ENCODE measurements at places on chromosomes 2 and 18.

GRCh38 chr2:27255187-27255586, 7.7 kb downstream of the SLC30A3 start:
- no peak for DNase-seq

- DNase-seq = peak; percentile 36
Observed at GRCh38 chr18:12946549-12947284, 1.1 kb upstream of the SEH1L start.

- no peak for DNase-seq
Observed at GRCh38 chr18:64966667-64967066, 784.1 kb upstream of the CDH7 start.

GRCh38 chr2:44706681-44707553, 234.6 kb upstream of the SIX3 start:
- DNase-seq = no peak

- DNase-seq = no peak
Observed at GRCh38 chr2:232436381-232437194, 19.4 kb upstream of the ALPI start.

- DNase-seq = no peak
Observed at GRCh38 chr2:235709969-235710879, 216.4 kb downstream of the AGAP1 start.

DNA sequence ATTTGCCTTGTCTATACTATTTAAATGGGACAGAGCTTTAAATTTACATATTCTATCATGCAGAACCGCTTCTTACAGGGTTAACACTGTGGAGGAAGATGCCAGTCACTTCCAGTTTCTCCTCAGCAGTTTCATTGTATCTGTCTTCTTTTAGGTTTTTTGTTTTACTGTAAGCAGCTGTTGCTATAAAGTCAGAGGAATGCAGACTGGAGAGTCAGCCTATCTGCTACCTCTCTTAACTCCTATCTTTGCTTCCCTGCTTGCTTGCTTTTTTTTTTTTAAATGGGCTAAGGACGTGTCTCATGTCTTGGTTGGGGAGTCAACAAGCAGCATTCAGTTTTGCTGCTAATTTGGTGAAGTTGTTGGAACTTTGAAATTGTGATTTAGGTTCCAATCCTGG, 8.9 kb downstream of the EPC2 start:
- DNase-seq = no peak

- no peak for DNase-seq
Observed at GRCh38 chr18:7598167-7599047, 31.3 kb downstream of the PTPRM start.

GRCh38 chr2:59529726-59530125, 1023.7 kb downstream of the BCL11A start:
- DNase-seq = peak; percentile 9

GRCh38 chr2:98476192-98476868, 31.7 kb downstream of the INPP4A start:
- no peak for DNase-seq

DNA sequence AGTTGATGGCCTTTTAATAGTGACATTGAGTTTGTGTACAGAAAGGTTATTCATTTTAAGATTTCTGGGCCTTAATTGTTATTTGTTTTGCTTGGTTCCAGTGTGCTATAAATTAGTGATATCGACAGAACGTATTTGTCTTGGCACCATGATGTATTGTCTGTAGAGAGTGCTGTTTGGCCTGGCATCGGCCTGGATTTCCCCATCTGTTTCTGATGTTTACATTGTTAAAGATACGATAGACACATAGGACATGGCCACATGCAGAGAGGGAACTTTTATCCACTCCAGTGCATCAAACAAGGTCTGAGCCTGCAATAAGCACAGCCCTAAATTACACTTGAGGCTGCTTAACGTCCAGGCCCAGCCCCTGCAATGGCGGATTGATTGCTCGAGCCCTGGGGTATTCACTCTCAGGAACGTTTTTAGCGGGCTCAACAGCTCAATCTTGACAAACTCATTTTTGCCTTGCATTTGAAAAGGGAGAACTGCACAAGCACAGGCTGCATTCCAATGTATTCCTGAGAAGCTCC, 144.7 kb downstream of the SLC4A3 start:
- DNase-seq = no peak

DNA sequence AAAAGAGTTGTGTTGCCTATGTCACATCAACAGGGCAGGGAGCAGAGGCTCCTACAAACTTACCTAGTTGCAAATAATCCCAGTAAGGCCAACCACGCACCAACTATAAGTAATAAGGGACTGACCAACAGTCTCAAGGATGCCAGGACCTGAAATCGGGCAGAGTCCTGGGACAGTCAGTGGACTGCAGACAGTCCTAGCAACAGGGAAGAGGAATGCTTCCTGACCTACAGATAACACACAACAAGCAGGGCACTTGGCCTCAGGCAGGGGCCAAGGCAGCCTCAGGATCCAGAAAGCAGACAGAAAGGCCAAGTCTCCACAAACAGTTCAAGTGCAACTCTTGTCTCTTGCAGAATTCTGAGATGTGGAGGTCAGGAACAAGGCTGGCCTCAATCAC, 56.2 kb downstream of the GALNT14 start:
- no peak for DNase-seq

DNA sequence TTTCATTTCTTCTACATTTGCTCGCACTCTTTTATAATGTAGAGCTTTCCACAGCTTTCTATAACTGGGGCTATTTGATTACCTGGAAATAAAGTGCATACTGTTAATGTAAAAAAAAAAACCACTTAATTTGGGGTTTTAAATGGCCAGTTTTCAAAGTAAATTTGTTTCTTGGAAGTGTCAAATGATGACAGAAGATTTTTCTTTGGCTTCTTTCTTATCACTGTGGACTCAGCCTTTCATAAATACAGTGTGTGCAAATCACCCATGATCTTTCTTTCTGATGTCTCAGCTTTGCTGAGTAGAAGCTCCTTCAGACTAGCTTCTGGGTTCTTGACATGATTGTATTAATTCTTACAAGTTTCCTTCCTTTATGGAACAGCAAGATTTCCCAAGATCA, 525.6 kb downstream of the PARD3B start:
- DNase-seq = no peak

DNA sequence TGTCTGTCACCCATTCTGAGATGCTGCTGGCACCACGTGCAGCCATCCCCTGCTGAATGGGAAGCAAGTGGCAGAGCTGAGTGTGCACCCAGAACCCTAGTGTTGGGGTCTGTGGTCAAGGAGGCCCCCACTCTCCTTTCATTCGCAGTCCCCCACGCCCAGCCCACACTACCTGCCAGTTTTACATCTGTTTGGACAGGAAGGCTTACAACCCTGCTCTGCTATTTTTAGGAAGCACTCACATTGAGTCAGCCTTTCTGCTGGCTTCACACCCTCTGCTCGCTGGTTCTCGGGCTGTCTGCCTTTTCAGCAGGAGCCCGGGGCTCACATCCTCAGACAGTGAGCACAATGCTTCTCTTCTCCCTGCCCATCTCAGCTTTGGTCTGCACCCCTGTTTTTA, 10.7 kb upstream of the ADCY3 start:
- no peak for DNase-seq

- no peak for DNase-seq
Observed at GRCh38 chr2:157174321-157174720, 83.2 kb upstream of the GALNT5 start.

GRCh38 chr2:232365621-232366321, 12.8 kb upstream of the ALPP start:
- DNase-seq = no peak

DNA sequence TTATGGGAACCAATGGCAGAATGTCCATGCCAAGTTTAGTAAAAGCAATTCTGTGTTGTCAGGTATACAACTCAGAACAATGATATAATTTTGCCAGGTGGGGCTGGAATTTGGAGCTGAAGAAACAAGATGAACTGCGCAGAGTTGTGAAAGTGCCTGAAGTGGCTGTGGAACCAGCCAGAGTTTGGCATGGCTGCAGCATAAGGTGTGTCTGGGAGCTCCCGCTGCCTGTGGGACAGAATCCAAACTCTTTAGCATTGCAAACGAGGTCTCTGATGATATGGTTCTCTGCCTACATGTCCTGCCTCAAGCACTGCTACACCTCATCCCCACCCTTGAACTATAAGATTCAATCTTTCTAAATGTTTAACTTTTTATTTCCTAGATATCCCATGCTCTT, 909.7 kb downstream of the EPHA4 start:
- no peak for DNase-seq

- DNase-seq = no peak
Observed at GRCh38 chr2:30437809-30438548, 9.1 kb upstream of the LCLAT1 start.

GRCh38 chr2:219782737-219783348, 155.4 kb downstream of the SLC4A3 start:
- peak; percentile 85 for DNase-seq

DNA sequence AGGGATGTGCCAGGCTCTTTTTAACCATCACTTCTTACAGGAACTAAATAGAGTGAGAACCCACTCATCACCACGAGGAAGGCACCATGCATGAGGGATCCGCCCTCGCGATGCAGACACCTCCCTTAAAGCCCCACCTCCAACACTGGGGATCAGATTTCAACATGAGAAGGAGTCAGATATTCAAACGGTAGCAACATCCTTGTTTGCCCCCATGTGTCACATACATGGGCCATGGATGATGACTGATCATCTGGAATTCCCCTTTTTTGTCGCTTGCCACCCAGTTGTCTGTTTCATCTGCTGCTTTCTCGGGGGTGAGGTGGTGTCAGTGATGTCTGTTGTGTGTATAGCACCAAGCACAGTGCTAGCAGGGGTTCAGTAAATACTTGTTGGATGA, 57.9 kb downstream of the NCK2 start:
- DNase-seq = no peak

DNA sequence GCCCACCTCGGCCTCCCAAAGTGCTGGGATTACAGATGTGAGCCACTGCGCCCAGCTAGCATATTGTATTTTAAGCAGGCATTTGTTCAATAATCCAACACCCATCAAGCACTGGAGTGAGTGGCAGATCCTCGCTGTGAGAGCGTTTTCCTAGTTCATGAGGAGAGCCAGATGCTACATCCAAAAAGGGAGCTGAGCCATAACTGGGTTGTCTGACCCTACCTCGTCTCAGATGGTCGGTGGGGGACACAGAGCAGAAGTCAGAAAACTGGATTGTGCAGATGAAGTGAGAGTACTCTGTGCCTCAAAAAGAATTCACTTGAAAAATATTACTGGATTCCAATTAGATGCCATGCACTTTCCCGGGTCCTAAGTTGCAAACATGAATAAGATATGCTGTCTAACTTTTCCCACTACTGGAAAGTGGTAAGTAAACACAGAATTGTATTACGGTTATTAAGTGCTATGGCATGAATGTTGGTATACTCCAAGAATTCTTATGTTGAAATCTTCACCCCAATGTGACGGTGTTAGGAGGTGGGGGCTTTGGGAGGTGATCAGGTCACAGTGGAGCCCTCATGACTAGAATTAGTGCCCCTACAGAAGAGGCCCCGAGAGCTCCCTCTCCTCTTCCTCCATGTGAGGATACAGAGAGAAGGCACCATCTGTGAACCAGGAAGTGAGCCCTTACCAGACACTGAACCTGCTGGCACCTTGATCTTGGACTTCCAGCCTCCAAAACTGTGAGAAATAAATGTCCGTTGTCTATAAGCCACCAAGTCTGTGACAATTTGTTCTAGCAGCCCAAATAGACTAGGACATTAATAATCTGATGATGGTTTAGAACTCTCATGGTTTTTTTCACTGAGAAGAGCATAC, 21.5 kb downstream of the SOWAHC start:
- no peak for DNase-seq

DNA sequence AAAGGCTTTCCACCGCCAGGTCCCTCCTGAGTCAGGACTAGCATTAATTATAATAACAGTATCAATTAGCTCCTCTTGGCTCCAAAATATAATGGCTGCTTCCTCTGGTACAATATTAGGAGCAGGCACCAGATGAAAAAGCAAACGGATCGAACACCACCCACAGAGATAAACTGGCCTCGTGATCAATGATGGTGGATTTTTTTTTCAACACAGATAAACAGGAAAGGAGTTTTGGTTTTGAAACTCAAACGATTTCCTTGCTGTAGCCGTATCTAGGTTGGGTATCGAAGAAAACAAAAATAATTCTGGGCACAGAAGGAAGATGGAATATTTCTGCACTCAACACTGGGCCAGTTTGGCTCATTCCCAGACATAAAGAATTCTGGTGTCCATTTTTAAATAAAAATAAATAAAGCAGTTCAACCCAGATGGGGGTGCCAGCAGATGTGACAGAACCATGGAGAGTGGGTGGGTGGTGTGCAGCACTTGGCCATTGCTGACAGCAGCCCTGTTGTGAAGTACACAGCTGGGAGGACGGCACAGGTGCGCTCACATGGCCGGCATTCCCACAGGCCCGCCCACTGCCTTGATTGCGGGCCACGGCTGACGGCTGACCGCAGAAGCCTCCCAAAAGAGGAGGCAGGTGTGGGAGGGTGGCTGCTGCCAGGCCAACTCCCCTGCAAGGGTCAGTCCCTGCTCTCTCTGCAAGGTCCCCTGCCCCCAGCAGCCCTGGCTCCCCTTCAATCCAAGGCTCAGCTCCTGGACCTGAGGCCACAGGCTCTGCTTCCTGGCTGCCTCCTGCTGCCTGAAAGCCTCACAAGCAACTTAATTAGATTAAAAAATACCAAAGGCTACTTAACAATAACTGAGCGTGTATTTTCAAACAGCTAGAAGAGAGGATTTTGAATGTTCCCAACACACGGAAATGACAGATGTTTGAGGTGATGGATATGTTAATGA, 351.9 kb upstream of the ID2 start:
- DNase-seq = no peak

GRCh38 chr2:28269019-28269784, 123.5 kb upstream of the FOSL2 start:
- DNase-seq = no peak

GRCh38 chr2:191703079-191703725, 25.3 kb downstream of the NABP1 start:
- no peak for DNase-seq

- DNase-seq = no peak
Observed at GRCh38 chr2:42786561-42787345, 5.6 kb downstream of the HAAO start.

- no peak for DNase-seq
Observed at GRCh38 chr18:41077076-41077475, 878.0 kb upstream of the PIK3C3 start.

DNA sequence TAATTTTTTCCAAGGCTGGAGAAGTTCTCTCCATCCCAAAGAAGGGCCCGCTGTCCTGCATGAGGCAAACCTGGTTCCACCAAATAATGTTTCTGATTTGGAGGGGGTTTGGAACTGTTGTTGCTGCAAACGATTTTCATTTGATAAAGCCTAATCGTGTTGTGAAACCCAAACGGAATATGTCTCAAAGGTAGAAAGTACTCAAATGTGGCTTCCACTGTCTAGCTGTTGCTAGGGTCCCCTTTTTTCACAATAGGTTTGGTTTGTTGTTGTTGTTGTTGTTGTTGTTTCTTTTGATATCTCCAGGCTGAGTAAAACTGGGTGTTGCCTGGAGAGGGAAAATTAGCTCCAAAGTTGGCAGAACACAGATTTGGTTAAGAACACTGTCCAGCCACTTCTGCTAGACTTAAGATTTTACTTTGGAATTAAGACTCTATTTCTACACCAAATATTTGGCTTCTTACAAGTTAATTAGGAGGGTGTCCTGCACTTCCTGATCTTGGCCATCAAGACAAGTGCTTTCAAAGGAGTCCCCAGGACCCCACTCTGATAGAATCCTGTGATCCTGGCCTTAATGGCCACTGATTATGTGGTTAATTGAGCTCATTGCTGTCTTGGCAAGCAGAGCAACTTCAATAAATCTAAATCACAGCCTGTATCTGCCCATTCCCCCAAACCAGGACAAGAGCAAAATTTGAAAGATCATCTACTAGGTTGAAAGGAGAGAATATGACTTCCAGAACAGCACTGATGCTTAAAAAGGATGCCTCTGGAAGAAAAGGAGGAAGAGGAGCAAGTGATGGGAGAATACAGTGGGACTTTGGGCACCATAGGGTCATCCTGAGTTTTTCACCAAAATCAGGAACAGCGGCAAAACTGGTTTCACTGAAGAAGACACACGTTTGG, 3.3 kb upstream of the HOXD13 start:
- DNase-seq = no peak

All from muscle of arm (tissue), 14 donors.